ENCODE measurements at places on chromosomes 2 and 18. TPM values are rescaled to one million over a fixed set of nuclear protein-coding genes. Genes with fewer than 3 reads are reported as not detected.

Gene SERPINB3
- not detected for total RNA-seq

GRCh38 chr2:8320311-8321066, 361.4 kb upstream of the ID2 start:
- no peak overlapping the region for H3K27ac ChIP-seq
- no peaks in the 10 kb centered on the region for H3K4me1 ChIP-seq
- DNase-seq: no peak
- H3K27me3 ChIP-seq: no peaks in the 10 kb centered on the region
- no peaks in the 10 kb centered on the region for H3K36me3 ChIP-seq

DNA sequence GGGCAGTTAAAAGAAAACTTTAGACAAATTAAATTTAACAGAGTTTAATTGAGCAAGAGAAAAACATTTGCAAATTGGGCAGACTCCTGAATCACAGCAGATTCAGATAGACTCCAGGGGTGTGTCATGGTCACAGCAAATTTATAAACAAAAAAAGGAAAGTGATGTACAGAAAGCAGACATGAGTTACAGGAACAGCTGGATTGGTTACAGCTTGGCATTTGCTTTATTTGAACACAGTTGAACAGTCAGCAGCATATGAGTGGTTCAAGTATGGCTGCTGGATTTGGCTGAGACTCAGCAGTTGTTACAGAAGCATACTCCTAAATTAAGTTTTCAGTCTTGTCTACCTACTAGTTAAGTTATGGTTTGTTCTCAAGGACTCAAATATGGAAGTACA, 82.3 kb upstream of the NYAP2 start:
- no peak overlapping the region for H3K4me3 ChIP-seq
- no peak overlapping the region for H3K27ac ChIP-seq
- no peaks in the 10 kb centered on the region for H3K4me1 ChIP-seq
- no peaks in the 10 kb centered on the region for H3K27me3 ChIP-seq
- H3K36me3 ChIP-seq: no peaks in the 10 kb centered on the region

Gene NEU2
- not detected for total RNA-seq

GRCh38 chr2:136065907-136066306, 52.0 kb downstream of the CXCR4 start:
- no peak overlapping the region for H3K4me3 ChIP-seq
- no peaks in the 10 kb centered on the region for H3K4me1 ChIP-seq
- DNase-seq: no peak
- H3K36me3 ChIP-seq: no peaks in the 10 kb centered on the region

Gene PROKR1
- total RNA-seq: not detected

DNA sequence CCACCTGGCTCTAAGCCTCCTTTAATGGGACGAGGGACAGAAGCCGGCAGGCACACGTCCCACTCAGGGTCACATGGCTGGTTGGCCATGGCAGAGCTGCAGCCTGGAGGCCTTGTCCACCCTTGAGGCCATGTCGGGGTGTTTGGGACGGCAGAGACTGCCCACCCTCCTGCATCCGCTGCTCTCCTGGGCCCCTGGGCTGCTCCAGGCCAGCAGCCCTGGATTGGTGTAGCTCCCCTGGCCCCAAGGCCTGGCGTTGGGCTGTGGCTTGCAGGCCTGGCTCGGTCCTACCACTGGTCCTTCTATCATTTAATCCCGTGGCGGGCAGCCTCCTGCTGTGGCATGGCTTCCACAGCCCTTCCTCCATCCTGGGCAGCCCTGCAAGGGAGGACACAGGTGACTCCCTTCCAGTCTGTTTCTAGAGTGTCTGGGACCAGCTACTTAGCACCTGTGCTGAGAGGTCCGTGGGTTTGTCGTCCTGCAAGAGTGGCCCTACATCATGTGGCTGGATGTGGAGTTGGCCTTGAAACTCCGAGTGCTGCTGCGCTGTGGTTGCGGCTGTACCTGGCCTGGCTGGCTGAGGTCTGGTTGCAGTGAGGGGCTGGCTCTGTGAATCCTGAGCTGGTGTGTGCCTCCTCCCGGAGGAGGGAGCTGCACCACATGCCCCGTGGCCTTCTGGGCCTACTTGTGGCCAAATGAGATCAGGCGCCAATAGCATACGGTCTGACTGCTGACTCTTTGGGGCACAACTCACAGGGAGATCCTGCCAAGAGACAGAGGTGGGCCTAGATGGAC, 67.3 kb downstream of the SH3RF3 start:
- H3K4me1 ChIP-seq: peaks cover 15% of the 10 kb centered on the region
- H3K27ac ChIP-seq: no peak overlapping the region
- no peaks in the 10 kb centered on the region for H3K36me3 ChIP-seq
- DNase-seq: no peak
- H3K4me3 ChIP-seq: no peak overlapping the region
- H3K27me3 ChIP-seq: no peaks in the 10 kb centered on the region

Gene NAT8
- total RNA-seq: not detected

Gene MRPL44
- total RNA-seq: 18.3 TPM

- no peaks in the 10 kb centered on the region for H3K27me3 ChIP-seq
- H3K4me1 ChIP-seq: peaks cover 100% of the 10 kb centered on the region
- no peak for DNase-seq
- no peaks in the 10 kb centered on the region for H3K36me3 ChIP-seq
Measured at GRCh38 chr18:48940854-48941611, 9.7 kb downstream of the SMAD7 start.

Gene USP37
- total RNA-seq: 8.6 TPM

GRCh38 chr2:225787497-225787896, 388.0 kb downstream of the NYAP2 start:
- H3K4me1 ChIP-seq: no peaks in the 10 kb centered on the region

Gene METTL5
- 82.9 TPM for total RNA-seq

Gene VWC2L
- total RNA-seq: 0.11 TPM

DNA sequence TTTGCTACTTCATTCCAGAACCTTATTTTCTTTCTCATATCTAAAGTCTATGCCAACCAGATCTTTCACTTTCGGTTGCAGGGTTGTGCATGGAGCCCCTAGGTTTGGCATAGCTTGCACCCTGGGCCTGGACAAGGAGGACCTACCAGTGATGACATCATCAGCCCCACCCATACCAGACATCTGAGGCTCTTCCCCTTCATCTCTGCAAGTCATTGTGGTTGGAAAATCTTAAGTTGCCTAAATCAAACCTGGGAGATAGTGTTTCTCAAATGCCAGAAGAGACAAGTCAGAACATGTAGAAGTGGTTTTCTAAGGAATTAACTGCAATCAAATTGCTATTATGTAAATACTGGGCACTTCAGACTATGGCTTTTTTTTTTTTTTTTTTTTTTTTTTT, 363.3 kb downstream of the ZNF516 start:
- no peaks in the 10 kb centered on the region for H3K4me1 ChIP-seq
- peak; percentile 29 for DNase-seq
- no peak overlapping the region for H3K4me3 ChIP-seq
- H3K27ac ChIP-seq: no peak overlapping the region
- no peaks in the 10 kb centered on the region for H3K27me3 ChIP-seq
- H3K36me3 ChIP-seq: no peaks in the 10 kb centered on the region

DNA sequence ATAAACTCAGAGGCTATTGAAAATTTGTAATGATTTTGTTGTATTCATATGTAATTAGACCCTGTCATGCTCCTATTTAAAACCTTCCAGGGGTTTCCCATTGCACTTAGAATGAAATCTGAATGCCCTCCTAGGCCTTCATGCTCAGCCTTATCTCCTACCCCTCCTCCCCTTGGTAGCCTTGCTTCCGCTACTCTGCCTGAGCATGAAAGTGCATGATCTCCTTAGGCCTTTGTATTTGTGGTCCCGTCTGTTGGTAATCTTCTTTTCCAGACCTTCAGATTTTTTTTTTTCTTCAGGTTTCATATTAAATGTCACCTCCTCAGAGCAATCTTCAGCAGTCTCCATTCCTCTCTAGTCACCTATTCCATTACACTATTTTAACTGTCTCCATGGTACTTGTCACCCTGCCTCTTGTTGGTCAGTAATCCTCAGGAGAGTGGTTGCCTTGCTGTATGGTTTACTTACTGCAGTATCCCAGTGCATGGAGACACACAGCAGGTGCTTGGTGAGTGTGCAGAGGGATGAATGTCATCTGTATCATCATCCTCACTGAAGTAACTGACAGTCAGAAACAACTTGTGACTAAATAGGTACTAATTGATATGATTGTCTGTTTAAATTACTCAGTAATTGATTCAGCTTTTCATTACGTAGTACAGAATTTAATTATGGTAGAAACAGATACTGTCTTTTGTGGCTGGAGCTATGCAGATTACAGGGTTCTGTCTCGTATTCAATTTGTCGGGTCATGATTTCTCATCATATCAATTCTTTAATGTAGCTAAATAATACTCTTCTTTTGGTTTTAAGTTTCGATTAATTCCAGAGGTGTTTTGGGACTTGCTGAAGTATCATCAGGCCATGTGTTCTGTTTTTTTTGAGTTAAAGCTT, 63.9 kb downstream of the PHLPP1 start:
- no peak for DNase-seq
- no peaks in the 10 kb centered on the region for H3K36me3 ChIP-seq
- H3K27me3 ChIP-seq: no peaks in the 10 kb centered on the region
- H3K27ac ChIP-seq: no peak overlapping the region

DNA sequence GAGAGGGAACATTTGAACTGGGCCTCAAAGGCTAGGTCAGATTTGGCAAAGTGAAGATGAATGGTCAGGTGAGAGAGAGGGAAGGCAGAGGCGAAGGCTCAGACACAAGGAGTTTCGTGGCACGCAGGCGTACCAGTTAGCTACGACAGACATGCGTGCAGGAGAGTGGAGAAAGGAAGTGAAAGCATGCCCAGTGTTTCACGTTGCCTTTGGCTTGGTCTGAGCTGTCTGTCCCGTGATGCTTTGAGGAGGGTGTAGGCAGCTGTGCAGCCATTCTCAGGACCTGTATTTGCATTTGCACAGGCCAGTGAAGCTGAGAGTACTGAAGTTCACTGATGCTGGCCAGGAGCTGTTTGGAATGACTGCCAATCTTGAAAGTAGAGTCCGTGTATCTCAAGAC, 69.5 kb downstream of the HNRNPLL start:
- no peak overlapping the region for H3K4me3 ChIP-seq
- peak overlapping the region; percentile 74 for H3K27ac ChIP-seq
- H3K27me3 ChIP-seq: no peaks in the 10 kb centered on the region
- H3K4me1 ChIP-seq: peaks cover 47% of the 10 kb centered on the region
- DNase-seq: no peak

DNA sequence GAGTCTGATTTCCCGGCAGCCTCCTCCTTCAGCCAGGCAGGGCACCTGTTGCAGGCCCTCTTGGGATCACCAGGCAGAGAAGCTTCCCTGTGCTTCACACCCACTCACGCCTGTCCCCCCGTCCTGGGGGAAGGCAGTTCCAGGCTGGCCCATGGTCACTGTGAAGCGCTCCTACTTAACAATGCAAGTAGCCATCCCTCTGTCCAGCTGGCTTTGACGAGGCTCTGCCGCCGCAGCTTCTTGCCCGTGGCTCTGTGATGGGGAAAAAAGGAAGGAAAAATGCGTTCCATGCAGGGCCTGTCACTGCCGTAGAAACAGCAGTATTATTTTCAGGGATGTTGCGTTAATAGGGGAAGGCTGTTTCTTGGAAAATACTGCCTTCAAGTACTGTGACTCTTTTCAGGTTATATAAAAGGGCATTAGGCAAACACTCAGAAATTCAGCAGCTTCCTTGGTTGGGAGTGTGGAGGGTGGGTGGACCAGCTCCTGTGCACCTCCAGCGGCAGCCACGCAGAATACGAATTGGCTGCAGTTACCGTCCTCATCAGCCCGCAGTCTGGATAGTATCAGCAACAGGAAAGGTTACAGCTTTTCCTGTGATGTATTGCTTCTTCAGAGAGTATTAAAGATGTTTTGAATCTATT, 232.3 kb downstream of the KLHL29 start:
- no peaks in the 10 kb centered on the region for H3K36me3 ChIP-seq
- peaks cover 66% of the 10 kb centered on the region for H3K4me1 ChIP-seq
- DNase-seq: no peak
- H3K27ac ChIP-seq: peak overlapping the region; percentile 95
- no peaks in the 10 kb centered on the region for H3K27me3 ChIP-seq
- peak overlapping the region; percentile 48 for H3K4me3 ChIP-seq

DNA sequence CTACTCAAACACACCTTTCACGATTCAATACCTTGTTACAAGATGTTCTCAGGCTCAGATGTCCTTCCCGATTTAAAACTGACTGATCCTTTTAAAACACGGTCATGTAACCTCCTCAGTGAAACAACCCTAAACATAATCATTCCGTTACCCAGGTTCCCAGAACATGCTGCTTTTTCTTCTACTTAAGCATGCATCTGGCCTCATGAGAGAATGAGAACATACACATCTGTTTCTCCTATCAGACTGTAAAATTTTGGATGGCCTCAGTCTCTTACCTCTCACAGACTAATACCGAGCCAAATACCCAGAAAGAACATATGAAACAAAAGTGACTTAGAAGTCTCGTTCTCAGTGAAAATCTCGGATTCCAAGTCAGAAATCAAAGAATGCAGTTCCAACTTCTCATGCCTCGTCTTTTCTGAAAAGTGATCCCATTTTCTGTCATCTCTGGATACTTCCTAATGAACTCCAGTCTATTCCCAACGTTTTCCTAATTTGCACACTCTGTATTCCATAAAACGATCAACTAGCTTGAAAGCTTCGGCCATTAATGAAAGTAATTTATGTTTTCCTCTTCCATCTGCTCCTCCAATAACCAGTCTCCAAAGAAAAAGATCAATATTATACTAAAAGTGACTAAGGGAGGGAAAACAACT, 919 bp downstream of the SF3B1 start:
- H3K27me3 ChIP-seq: no peaks in the 10 kb centered on the region
- peak overlapping the region; percentile 90 for H3K27ac ChIP-seq
- DNase-seq: no peak
- H3K4me1 ChIP-seq: peaks cover 47% of the 10 kb centered on the region
- H3K36me3 ChIP-seq: no peaks in the 10 kb centered on the region

GRCh38 chr18:25278394-25278793, 73.6 kb downstream of the ZNF521 start:
- H3K36me3 ChIP-seq: no peaks in the 10 kb centered on the region
- H3K4me1 ChIP-seq: peaks cover 20% of the 10 kb centered on the region
- no peaks in the 10 kb centered on the region for H3K27me3 ChIP-seq
- no peak overlapping the region for H3K27ac ChIP-seq

GRCh38 chr2:111697560-111697959, 186.4 kb downstream of the ANAPC1 start:
- no peak overlapping the region for H3K27ac ChIP-seq
- no peaks in the 10 kb centered on the region for H3K36me3 ChIP-seq
- DNase-seq: no peak
- H3K4me1 ChIP-seq: peaks cover 19% of the 10 kb centered on the region
- no peaks in the 10 kb centered on the region for H3K27me3 ChIP-seq
- no peak overlapping the region for H3K4me3 ChIP-seq

- no peaks in the 10 kb centered on the region for H3K4me1 ChIP-seq
- DNase-seq: peak; percentile 88
- H3K36me3 ChIP-seq: no peaks in the 10 kb centered on the region
Measured at GRCh38 chr18:3380384-3380961, 69.5 kb upstream of the TGIF1 start.

GRCh38 chr2:30280596-30281434, 49.5 kb downstream of the LBH start:
- no peaks in the 10 kb centered on the region for H3K27me3 ChIP-seq
- no peak overlapping the region for H3K27ac ChIP-seq
- no peak for DNase-seq
- no peaks in the 10 kb centered on the region for H3K36me3 ChIP-seq

GRCh38 chr2:53944542-53944941, 26.3 kb downstream of the PSME4 start:
- H3K4me3 ChIP-seq: no peak overlapping the region
- peaks cover 36% of the 10 kb centered on the region for H3K36me3 ChIP-seq
- peaks cover 19% of the 10 kb centered on the region for H3K4me1 ChIP-seq
- no peak overlapping the region for H3K27ac ChIP-seq
- H3K27me3 ChIP-seq: no peaks in the 10 kb centered on the region

Gene APCDD1
- total RNA-seq: 51.8 TPM

Measured in esophagus muscularis mucosa (tissue), 4 donors.